Islet precursor cell (in vitro differentiated cells): ENCODE measurements at places on chromosomes 2 and 18.

- no peak for DNase-seq
Measured at GRCh38 chr2:42298996-42299754, 61.8 kb downstream of the COX7A2L start.

DNA sequence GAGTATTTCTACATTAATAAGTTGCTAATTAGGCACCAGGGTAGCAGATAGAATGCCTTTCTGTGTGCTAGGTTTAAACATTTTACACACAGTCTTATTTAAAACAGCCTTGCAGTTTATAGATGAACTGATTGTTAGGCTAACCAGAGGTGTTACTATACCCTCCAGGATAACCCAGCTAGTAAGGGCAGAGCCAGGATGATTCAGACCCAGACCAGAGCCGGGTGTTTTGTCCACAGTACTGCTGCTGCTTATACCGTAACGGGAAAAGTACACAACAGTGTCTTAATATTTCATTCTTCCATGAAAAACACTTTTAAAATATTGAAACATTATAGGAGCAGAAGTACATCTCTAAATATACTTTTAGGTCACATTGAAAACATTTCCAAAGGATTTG lies 82.7 kb downstream of the MALT1 start:
- no peak for DNase-seq

DNA sequence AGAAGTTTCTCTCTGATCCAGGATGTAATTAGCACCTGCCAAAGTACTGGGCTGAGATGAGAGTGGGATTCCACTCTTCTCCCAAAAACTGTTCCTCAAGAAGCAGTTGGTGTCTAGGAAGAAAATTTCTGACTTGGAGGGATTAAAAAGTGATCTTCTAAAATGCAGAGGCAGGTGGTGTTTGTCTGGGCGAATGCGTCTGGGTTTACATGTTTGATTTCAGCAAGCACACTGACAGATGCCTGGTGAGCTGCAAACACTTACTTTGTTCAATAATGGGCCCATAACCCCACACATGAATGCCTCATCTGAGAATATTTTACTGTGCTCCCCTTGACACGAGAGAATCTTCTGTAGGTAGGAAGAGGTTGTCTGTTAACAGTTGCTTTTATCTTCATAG lies 24.3 kb upstream of the KCNF1 start:
- DNase-seq: no peak

DNA sequence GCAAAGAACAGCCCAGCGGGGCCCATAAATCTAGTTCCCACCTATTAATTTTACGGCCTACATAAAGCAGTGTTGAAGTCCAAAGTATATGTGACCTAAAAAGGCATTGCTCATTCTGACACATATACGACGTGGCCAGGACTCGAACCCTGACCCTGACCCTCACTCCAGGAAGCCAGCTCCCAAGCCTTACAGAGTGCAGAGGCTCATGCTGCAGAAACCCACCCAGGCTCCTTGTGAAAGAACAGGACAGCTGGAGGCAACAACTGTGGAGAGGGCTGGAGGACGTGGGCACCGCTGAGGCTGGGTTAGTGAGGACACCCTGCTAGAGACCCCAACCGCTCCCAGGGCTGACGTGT lies 221.6 kb downstream of the CYP26B1 start:
- peak; percentile 35 for DNase-seq

DNA sequence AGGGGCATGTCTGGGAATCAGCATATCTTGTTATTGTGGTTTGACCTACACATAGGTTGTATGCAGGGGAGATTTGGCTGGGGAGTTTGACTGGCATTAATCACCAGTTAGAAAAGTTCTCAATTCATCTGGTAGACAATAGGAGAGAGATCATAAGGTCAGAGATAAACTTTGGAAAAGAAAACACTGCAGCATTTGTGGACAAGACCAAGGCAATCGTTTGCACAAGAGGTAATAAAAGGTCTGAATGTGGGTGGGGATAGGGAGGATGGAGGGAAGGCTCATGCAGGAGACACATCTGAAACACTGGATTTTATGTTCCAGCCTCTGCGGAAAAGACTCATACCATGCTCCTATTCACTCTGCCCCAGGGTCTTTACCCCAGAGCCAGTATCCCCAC lies 136.9 kb downstream of the MAIP1 start:
- no peak for DNase-seq

- no peak for DNase-seq
Measured at GRCh38 chr2:150591496-150592285, 104.2 kb upstream of the RND3 start.

DNA sequence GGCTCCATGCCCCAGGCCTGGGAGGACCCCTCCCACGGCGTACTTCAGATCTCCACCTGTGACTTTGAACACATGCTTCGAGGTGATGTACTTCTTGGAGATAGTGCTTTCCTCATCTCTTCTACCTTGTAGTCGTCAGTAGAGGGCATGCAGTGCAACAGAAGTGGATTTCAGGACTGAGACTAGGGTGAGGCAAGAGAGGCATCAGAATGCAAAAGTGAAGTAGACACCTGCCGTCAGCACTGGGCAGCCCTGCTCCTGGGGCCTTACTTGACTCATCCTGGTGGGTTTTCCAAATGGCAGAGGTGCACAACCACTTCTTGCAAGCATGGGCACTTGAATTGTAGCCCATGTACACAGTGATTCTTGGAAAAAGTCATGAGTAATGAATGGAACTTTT lies 258.8 kb downstream of the NEDD4L start:
- DNase-seq: no peak

- no peak for DNase-seq
Measured at GRCh38 chr2:143345887-143346787, 216.9 kb downstream of the ARHGAP15 start.

GRCh38 chr2:237156857-237157779 lies 71.4 kb downstream of the COPS8 start:
- DNase-seq: no peak

GRCh38 chr2:144213797-144214196 lies 306.1 kb downstream of the ZEB2 start:
- no peak for DNase-seq

GRCh38 chr2:137947032-137947727 lies 17.1 kb upstream of the HNMT start:
- DNase-seq: no peak

DNA sequence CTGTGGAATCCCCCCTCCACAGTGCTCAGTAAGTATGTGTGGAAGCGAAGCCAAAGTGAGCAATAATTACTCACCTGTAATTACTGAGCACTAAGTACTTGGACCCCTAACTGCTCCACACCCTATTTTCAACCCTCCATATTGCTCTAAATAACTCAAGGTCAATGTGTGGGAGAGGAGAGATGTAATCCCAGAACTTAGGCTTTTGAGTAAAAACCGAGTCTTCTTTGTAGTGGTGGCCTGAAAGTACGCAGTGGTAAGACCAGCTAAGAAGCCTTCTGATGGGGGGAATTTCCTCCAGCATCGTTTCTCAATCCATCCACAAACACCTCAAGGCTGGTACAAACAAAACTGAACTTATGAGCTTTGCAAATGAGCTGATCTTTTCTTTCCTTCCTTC lies 551.6 kb downstream of the ZEB2 start:
- DNase-seq: no peak

GRCh38 chr2:238489896-238490295 lies 63.2 kb downstream of the ASB1 start:
- DNase-seq: no peak

DNA sequence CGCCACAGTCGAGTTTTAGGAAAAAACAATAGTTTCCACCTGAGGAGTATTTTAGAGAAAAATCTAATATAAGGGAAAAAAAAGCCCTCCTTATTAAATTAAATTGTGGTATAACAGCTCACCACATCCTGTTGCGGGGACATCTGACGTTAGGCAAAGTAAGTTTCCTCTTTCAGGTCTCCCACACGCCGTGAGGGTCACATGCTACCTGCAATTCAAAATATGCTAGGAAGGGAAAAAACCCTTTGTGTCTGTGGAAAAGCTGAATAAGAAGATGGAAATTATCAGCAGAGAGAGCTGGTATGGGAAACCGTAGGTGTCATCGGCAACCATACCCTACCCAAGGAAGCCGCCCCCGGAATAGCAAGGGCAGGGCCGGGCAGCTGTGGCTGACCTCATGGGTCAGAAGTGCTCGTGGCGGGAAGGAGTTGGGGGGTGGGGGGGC lies 128.0 kb downstream of the NFATC1 start:
- no peak for DNase-seq

DNA sequence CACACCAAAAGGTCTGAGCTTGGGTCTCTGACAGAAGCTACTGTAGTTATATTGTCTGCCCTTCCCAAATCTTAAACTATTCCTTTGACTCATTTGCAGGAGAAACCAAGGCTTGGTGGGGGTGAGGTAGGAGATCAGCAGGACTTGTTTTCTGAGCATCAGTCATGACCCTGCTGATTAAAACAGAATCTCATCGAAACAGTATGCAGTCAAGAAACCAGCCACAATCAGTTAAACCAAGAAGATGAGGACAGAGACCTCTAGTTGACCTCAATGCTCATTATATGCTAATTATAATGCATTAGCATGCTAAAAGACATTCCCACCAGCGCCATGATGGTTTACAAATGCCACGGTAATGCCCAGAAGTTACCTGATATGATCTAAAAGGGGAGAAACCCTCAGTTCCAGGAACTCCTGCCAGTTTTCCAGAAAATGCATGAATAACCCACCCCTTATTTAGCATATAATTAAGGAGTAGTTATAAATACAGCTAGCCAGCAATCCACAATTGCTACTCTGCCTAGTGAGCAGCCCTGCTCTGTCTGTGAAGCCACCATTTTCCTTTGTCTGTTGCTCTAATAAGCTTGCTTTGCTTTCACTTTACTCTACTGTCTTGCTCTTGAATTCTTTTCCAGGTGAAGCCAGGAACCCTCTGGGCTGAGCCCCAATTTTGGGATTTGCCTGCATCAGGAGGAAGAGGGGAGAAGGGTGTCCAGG lies 26.7 kb downstream of the DSC3 start:
- no peak for DNase-seq

- DNase-seq: no peak
Measured at GRCh38 chr2:74762789-74763188, 71.1 kb upstream of the HK2 start.
